ENCODE measurements at places on chromosomes 3 and 15.

- peak; percentile 69 for DNase-seq
Observed at GRCh38 chr15:54082836-54083492, 104.7 kb downstream of the UNC13C start.

DNA sequence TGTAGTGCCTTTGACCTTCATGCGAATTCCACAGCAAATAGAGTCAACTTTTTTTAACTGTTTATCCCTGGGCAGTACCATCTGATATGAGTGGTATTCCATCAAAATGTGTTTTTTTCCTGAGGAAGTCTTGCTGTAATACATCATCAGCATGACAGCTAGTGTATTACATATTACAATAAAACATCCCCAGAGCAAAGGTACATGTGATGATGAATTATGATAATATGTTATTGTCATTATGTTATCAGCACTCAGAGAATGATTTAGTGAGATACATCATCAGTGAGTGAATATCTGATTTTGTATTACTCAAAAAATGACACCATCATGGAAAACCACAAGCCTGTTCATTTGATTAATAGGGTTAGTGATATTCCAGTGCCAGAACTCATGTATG is 69.7 kb upstream of the ARL6 start:
- no peak for DNase-seq

GRCh38 chr3:59006634-59007517 is 42.9 kb downstream of the CFAP20DC start:
- no peak for DNase-seq

- no peak for DNase-seq
Observed at GRCh38 chr3:125281381-125281780, 68.8 kb upstream of the SLC12A8 start.

DNA sequence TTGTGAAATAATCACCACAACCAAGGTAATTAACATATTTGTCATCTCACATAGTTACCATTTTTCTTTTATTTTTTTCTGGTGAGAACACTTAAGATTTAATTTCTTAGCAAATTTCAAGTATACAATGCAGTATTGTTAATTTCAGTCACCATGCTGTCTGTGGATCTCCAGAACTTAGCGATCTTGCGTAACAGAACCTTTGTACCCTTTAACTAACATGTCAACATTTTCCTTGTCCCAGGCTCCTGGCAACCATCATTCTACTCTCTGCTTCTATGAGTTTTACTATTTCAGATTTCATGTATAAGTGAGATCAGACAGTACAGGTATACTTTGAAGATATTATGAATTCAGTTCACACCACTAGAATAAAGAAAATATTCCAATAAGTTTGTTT is 154.4 kb downstream of the KCNAB1 start:
- DNase-seq: no peak

GRCh38 chr3:190110826-190111225 is 9.9 kb downstream of the P3H2 start:
- DNase-seq: no peak

- DNase-seq: no peak
Observed at GRCh38 chr15:76954744-76955143, 23.2 kb downstream of the RCN2 start.
